Activated CD4-positive, alpha-beta memory T cell treated with anti-CD3 and anti-CD28 coated beads, Interleukin-2, amount 10 ng/mL, durations not matched to agents 7 days and 5 days (primary cell): ENCODE measurements at places on chromosomes 1 and 21. TPM values are rescaled to one million over a fixed set of nuclear protein-coding genes. Genes with fewer than 3 reads are reported as not detected.

Gene TEDDM1
- total RNA-seq: not detected

- no peak for DNase-seq
Measured at GRCh38 chr21:42150474-42151085, 68.4 kb upstream of the ABCG1 start.

DNA sequence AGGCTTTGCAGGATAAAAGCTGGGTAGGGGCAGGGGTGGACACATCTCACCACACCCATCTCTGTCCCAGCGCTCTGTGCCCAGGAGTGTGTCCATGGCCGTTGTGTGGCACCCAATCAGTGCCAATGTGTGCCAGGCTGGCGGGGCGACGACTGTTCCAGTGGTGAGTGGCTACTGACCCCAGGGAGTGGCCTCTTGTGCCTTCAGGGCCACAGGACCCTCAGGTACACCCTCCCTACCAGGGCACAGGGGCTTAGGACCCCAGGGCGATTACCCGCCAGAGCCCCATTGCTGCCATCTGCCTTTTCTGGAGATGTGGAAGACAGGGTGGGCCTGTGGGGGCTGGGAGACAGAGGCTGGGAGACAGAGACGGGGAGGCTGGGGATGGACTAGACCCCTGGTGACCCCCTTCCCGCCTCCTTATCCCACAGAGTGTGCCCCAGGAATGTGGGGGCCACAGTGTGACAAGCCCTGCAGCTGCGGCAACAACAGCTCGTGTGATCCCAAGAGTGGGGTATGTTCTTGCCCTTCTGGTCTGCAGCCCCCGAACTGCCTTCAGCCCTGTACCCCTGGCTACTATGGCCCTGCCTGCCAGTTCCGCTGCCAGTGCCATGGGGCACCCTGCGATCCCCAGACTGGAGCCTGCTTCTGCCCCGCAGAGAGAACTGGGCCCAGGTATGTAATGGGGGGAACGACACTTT lies 12.8 kb downstream of the PEAR1 start:
- DNase-seq: no peak

Gene UMODL1
- total RNA-seq: 0.05 TPM

- no peak for DNase-seq
Measured at GRCh38 chr1:214026985-214027384, 39.2 kb downstream of the PROX1 start.

Gene TAS1R1
- total RNA-seq: not detected

GRCh38 chr1:200319148-200319547 lies 90.7 kb downstream of the ZNF281 start:
- no peak for DNase-seq

- no peak for DNase-seq
Measured at GRCh38 chr1:101137144-101138126, 99.4 kb upstream of the S1PR1 start.

DNA sequence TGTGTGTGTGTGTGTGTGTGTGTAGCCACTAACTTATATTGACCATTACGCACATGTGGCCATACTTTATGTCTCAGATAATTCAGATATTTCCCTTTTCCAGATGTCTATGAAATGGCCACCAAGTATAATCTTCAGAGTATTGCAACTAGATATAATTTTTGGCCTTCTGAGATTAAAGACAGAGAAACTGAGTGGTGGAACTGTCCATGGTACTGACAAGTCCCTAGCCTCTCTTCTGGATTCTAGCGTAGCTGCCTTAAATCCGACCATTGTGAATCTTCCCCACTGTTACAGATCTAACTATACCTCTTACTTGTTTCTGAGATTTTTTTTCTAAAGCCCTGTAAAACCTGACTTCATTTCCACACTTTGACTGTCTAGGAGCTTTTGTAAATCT lies 100.0 kb upstream of the SERTAD4 start:
- DNase-seq: no peak

GRCh38 chr1:85940656-85941306 lies 215.8 kb downstream of the COL24A1 start:
- DNase-seq: no peak

DNA sequence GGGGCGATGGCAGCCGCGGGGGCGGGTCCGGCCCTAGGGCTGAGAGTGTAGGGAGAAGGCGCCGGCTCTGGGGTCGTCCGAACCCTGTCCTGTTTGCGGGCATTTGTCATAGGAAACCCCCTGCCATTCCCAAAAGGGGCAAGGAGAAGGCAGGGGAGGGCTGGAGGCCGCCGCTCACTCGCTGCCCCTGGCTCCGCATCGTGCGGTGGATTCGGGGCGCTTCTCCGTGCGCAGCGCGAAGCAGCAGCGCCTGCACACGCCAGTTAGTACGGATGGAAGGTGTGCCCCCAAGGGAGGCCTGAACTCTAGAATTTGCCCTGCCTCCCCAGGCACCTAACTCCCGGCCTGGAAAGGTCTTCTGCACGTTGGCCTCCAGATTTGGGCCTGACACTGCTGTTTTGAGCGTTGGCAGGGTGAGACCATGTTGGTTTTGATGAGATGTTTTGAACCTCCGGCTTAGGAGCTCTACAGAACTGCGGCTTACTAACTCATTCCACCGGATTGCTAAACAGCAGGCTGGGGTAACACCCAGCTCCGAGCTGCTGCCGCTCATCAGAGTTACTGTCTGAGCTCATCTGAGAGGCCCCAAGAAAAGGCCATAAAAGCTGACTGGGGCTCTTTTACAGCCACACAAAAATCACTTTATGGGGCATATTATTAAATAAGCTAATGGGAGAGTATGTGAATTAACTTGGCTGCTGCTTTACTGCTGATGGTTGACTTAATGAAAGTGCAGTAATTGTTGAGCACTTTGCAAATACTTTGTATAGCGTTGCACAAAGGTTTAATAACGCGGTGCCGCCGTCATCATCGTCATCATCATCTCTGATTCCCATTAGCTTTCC lies 987 bp downstream of the GPR137B start:
- peak; percentile 41 for DNase-seq

DNA sequence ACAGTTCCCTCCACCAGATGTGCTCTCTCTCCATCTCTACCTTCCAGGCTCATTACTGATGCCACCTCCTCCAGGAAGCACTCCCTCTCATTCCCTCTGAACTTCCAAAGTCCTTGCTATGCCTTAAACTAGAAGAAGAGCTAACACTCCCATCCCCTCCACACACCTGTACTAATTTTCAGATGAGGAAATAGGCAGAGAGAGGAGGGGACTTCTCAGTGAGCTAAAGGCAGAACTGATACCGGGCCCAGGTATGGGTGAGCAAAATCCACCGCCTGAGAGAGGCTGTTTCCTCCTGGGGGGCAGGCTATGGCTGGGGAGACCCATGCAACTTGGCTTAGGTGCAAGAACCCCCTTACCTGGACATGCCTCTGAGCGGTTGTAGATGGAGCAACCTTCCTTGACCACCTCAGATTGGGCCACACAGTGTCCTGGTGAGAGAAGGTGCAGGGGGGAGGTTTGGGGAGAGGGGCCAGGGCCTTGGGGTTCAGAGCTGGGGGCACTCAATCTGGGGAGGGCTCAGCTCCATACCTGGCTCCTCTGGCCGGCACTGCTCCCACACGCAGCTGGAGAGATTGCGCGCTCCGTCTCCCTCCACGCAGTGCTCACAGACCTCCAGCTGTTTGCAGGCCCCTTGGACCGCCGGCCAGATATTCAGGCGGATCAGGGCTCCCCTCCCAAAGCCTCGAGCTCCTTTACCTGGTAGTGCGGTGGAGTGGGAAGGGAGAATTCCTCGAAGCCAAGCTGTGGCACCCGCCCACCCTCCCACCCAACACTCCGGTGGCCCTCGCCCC lies 967 bp downstream of the CD164L2 start:
- DNase-seq: no peak

GRCh38 chr1:187654635-187655034 lies 825.9 kb downstream of the PLA2G4A start:
- DNase-seq: no peak

DNA sequence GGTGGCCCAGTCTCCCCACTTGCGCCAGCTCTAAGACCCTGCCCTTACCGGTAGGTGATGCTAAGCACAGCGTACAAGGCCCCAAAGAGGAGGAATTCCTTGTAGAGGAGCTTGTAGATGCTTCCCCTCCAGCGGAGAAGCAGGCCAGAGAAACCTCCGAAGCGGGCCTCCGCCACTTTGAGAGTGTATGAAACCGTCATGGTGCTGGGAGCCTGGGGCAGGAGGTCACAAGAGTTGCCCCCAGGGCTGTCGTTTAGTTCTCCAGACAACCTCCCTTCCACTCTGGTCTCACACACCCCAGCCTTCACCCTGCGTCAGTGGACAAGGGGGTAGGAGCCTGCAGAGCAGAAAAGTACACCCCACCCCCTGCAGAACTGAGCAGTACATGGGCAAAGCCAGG lies 464 bp downstream of the BEST4 start:
- DNase-seq: no peak

- no peak for DNase-seq
Measured at GRCh38 chr1:93559045-93559444, 111.1 kb downstream of the FNBP1L start.

DNA sequence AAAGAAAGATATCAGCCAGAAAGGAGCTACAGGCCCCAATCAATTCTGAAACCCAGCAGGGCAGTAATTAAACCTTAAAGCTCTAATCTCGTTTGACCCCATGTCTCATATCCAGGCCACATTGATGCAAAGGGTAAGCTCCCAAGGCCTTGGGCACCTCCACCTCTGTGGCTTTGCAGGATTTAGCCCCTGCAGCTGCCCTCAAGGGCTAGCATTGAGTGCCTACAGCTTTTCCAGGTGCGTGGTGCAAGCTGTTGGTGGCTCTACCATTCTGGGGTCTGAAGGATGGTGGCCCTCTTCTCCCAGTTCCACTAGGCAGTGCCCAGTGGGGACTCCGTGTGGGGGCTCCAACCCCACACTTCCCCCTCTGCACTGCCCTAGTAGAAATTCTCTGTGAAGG lies 429.9 kb downstream of the NPHP4 start:
- DNase-seq: no peak

GRCh38 chr1:44423591-44424537 lies 18.8 kb downstream of the RNF220 start:
- DNase-seq: no peak

DNA sequence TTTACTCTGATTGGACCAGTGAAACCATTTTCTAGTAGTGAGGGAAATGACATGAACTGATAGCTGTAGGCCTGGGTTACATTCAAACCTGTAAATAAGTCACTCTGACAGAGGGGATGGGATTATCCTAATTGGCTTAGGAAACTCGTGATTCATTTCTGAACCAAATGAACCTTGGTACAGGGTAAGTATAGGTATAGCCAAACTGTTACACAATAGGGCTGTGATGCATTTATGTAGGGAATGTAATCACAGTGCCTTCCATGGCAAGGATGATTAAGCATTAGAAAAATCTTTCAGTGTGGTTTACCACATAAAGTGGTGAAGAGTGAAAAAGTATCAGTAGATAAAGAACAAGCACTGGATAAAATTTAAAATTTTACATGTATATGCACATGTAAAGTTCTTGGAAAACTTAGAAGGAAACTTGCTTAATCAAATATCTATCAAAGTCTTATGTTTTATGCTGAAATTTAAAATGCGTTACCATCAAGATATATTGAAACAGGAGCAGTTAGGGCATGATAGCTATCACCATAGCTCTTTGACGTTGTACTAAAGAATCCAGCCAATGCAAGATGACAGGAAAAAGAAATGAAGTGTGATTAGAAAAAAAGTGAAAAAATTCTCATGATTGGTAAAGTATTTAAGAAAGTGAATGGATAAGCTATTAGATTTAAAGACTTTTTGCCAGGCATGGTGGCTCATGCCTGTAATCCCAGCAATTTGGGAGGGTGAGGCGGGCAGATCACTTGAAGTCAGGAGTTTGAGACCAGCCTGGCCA lies 63.0 kb downstream of the RABGAP1L start:
- no peak for DNase-seq

GRCh38 chr1:37845049-37845646 lies 14.2 kb downstream of the MTF1 start:
- no peak for DNase-seq

DNA sequence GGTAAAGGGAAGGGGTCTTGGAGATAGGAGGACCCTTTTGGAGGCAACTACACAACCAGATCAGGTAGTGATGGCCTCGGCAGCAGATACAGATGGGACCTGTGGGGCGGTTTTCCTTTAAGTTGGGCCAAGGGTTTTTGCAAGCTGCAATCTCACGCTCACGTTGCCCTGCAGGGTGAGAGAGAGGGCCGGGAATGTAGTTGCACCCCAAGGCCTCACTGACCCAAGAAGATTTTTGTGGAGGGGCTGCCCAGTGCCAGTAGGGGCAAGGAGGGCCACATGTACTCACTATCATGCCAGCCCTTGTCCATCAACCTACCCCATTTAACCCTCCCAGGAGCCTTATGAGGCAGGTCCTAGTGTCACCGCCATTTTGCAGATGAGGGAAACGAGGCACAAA lies 57.7 kb upstream of the SELENON start:
- DNase-seq: no peak

GRCh38 chr1:55217226-55217986 lies 2.2 kb upstream of the USP24 start:
- no peak for DNase-seq

Gene HPDL
- 5.6 TPM for total RNA-seq

DNA sequence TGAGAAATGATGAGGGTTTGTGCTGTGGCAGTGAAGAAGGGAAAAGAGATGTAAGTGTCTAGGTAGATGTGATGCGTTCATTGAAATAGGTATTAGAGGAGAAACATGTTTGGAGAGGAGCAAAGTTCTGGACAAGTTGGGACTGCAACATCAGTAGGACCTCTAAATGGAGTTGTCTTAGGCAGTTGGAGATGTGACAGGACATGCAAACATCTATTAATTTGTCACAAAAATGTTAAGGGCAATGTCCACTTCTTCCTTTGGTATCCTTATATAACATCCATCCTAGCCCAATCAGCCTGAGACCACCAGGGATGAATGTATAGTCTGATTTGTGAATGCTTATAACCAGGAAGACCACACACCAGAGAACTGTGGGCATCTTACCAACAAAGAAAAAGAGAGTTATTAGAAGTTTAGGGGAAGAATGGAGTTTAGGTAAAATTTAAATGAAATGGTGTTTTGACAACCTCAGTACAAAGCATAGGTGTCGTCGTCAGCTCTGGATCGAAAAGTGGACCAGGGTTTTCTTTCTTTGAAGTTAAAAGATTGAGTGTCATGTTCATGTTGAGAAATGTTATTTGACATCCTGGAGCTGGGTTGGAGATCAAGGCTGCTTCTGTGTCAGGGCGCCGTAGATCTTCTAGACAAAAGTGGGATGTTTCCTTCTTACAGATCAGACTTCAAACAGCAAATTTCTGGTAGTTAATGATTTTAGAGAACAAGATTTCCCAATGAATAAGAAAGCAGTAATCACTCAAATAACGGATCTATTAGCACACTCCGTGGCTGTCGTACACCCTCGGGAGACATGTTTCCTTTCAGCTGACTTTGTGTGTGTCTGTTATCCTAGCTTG lies 8.7 kb downstream of the COA6 start:
- no peak for DNase-seq
